ENCODE measurements at places on chromosomes 5 and 9.

- DNase-seq: no peak
Measured at GRCh38 chr9:138023394-138024124, 146.0 kb downstream of the CACNA1B start.

DNA sequence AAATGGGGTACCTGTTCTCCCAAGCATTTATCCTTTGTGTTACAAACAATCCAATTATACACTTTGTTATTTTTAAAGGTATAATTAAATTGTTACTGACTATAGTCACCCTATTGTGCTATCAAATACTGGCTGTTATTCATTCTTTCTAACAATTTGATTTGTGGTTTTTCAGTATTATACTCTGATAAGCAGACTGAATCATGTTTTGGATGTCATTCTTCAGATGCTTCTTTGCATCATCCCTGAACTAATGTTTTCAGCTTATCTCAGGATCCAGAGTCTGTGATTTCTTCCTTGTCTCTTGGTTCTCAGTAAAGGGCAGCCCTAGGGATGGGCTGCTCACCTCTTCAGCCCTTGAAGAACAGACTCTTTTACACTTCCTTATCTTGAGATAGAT is 177.8 kb upstream of the SGCD start:
- no peak for DNase-seq

GRCh38 chr5:156963125-156963524 is at the start of gene TIMD4:
TSS of gene TIMD4 (minus strand) at chr5:156963226. CDS start at chr5:156963198, 28 bp downstream.
- no peak for DNase-seq

GRCh38 chr5:177405805-177406204 is 3.6 kb downstream of the F12 start:
- DNase-seq: no peak

GRCh38 chr9:31347082-31347617 is 1037.3 kb upstream of the ACO1 start:
- peak; percentile 86 for DNase-seq

- no peak for DNase-seq
Measured at GRCh38 chr9:3403315-3403714, 122.5 kb downstream of the RFX3 start.

- DNase-seq: no peak
Measured at GRCh38 chr5:169157064-169157463, 143.9 kb downstream of the SLIT3 start.

DNA sequence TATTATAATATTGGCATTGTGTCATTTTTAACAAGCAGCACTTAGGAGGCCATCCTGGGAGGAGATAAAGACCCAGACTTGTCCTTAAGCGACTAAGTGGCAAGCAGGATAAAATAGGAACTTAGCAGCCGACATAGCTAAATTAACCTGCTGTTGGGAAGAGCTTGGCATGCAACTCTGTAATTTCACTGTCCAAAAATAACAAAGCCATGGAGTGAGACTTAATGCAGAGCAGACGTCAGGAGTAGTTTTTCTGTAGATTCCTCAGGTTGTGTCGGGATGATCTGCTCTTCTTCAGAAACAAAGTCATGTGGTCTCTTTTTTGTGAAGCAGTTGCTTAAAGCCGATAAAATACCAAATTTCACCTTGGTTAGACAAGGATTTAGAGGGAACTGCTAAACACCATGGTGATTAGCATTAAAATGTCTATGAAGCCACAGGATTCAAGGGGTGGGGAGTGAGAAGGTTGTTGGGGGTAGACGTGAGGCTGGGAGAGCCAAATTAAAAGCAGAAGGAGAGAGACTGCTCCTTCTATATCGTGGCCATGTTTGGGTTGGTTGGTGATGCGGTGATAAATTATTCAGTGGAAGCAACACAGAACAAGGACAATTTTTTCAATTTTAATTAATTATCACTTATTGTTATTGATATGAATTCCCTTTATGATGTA is 303.0 kb downstream of the CSNK1G3 start:
- DNase-seq: peak; percentile 36

DNA sequence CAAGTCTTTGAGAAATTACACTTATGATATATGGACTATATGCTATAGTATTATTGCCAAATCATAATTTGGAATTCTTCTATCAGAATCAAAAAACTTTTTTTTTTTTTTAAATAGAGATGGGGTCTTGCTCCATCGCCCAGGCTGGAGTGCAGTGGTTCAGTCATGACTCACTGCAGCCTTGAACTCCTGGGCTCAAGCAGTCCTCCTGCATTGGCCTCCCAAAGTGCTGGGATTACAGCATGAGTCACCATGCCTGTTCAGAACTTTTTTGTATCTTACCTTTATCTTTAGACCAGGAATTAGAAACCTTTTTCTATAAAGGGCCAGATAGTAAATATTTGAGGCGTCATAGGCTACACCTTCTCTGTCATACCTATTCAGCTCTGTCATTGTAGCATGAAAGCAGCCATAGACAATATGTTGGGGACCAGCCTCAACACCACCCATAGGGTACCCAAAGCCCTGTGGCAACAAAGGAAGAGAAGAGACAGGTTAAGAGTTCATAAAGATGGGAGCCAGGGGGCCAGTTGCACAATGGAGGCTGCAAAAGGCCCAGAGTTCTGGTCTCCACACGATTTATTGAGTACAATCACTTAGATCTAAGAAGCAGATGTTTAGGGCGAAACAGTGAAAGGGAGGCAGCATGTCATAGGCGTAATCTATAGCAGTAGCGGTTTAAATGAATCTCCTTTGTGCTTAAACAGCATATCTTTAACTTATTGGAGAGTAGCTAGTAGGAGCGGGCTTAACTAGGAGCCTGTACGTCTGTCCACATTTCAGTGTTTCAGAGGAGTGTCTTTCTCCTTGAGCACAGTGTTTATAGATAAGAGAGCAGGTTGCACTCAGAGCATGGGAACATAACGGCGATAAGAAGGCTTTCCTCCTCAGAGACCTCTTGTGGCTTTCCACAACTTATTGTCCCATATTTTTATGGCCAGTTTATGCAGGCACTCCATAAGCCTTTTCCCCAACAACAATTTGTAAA is 12.5 kb downstream of the ECM2 start:
- DNase-seq: no peak

GRCh38 chr5:115551415-115551814 is 6.8 kb upstream of the FEM1C start:
- DNase-seq: peak; percentile 44

GRCh38 chr5:148913985-148914431 is 87.6 kb downstream of the ADRB2 start:
- no peak for DNase-seq

DNA sequence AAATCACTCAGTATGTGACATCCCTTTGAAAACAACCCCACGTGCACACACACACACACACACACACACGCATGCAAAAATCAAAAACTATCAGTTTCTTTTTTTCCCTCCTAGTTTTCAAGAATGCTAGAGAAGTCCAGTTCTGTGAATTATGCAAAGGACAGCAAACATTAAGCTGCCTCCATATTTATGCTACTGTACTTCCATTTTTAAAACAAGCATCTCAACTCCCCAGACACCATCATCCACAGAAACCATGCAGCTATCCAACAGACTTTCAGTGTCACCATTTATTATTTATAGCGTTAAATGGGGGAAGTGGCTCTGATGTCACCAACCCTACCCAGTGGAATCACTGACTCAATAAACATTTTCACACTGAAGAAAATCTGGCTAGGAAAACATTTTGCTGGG is 1.6 kb downstream of the FBXW11 start:
- peak; percentile 51 for DNase-seq

- no peak for DNase-seq
Measured at GRCh38 chr5:76690037-76690679, 25.8 kb upstream of the F2R start.

GRCh38 chr5:34533582-34534522 is 122.3 kb upstream of the RAI14 start:
- DNase-seq: no peak

- DNase-seq: no peak
Measured at GRCh38 chr5:119385136-119385535, 29.3 kb downstream of the TNFAIP8 start.

GRCh38 chr5:72123764-72124376 is 16.6 kb downstream of the MAP1B start:
- DNase-seq: no peak

DNA sequence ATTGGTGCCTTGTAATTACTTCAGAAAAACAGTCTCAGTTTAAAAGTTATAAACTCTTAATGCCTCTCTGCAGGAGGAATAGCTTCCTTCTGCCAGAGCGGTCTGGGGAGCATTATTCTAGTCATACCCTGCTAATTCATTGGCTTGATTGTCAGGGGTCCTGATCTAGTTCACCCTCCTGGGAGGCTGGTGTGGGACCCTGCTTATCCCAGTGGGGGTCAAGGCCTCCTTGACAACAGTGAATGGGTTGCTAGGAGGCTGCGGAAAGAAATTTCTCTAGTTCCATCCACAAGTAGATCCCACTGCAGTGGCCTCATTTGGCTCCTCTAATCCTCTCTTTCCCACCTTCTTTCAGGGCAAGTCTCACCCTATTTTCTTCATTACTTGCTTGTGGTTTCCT is 105.7 kb downstream of the TMC1 start:
- DNase-seq: no peak

DNA sequence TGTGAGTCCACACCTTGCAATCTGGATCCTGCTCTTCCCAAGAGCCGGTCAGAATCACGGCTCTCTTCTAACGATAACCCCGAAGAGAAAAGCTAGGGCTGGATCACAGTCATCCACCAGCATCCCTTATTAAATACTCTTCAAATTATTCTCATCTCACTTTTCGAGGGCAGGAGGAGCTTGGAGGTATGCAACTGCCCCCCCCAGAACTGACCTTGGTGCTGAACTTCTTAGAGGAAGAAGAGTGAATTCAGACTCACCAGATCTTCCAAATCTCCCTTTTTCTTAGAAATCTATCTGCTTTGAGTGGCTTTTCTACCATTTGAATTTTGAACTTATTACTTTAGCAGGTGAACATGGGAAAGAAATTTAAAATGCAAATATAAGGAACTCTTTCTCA is 75.7 kb downstream of the MED10 start:
- no peak for DNase-seq

- no peak for DNase-seq
Measured at GRCh38 chr9:35075358-35075757, 2.9 kb upstream of the VCP start.

GRCh38 chr5:134053840-134054338 is 49.1 kb upstream of the VDAC1 start:
- DNase-seq: no peak

- DNase-seq: no peak
Measured at GRCh38 chr9:100679834-100680233, 102.0 kb downstream of the CAVIN4 start.

DNA sequence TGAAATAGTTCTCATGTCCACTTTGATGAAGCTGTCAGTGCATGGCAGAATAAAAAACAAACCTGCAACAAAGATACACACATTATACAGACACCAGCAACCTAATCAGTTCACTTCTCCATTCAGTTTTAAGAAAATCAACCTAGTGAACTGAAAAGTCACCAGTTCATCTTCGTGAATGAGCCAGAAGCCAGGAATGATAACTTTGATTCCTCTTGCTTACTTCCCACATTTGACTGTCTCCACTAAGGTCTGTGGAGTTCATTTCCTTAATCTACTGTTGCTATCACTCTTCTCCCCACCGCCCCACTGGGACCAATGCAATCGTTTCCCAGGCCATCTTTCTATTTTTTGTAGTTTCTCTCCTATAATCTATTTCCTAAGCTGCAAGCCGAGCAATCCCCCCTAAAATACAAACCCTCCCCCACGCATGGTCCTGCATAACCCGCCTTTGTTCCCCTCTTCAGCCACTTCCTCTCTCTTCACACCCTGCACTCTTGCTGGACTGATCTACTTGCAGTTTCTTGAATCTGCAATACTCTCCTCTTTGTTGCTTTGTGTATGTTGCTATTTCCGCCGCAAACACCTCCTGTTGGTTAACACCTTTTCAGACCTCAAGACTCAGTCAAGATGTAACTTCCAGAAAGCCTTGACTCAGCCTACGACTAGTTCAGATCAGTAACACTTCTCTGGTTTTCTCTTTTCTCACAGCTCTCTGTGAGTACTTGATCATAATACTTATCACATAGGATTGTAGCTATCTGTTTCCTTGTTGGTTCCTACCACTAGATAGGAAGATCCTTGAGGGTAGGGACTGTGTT is 16.6 kb downstream of the STOM start:
- DNase-seq: no peak

DNA sequence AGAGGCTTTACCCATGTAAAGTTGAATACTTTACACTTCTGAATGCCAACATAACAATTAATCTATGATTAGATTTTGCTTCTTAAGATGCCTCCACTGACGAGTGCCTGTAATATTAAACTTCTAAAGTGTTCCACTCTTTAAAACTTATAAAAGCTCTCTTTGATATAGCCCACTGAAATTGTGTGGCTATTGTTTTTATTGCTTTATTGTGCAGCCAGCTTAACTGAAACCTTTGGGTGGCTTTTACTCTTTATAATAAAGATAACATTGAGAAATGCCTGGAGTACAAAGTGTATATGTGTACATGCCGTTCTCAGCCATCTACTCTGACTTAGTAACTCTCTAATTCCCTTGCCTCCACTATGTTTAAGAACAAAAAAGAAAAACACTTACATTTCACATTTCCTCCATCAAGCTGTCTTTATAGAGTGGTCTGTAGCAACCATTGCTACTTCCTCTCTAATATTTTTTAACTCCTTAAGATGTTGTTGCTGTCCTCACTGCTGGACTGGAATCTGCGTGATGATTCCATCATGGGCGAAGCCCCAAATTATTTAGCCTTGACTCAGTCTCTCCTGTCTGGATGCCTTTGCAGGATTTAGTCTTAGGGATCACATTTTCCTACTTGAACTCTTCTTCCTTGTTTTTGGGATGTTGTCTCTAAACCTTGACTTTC is 9.1 kb downstream of the PIK3R1 start:
- no peak for DNase-seq

DNA sequence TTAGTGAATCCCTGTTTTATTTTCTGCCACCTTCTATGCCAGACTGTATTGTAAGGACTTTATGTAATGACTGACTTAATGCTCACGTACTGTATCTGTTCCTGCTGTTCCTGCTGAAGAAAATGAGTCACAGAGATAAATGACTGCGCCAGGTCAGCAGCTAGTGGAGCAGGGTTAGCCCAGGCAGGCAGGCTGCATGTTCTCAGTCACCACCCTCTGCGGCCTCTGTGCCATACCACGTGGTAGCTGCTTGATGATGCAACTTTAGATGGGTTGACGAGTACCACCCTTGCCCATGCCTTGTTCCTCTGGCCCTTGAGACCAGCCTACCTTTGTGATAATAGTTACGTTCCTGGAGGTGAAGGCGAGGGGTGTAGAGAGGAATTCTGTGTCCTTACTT is 161.9 kb downstream of the TRIO start:
- no peak for DNase-seq

GRCh38 chr5:152900332-152900731 is 495.3 kb upstream of the NMUR2 start:
- no peak for DNase-seq

DNA sequence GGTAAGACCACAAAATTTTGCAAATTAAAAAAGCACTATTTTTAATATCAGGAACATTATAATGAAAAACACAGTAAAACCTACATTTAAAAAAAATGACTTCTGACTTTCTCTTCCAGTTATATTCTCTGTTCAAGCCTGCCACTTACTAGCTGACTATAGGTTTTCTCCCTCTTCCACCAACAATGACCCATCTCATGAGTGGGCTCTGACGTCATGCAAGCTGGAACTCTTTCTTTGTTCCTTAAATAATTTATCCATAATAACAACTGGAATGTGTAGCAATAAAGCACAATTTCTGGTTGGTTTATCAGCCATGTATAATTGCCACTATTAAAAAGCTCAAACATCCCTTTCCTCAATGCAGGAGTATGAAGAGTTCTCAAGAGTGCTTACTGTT is 378.1 kb upstream of the FAM174A start:
- DNase-seq: no peak

Data from dermis microvascular lymphatic vessel endothelial cell (primary cell).